ENCODE measurements at places on chromosomes 3 and 15. TPM values are rescaled to one million over a fixed set of nuclear protein-coding genes. Genes with fewer than 3 reads are reported as not detected.

Gene CD200R1
- total RNA-seq, result not detected

Gene CHRNB4
- total RNA-seq, result not detected

Gene TARS3
- total RNA-seq, result 5.1 TPM

Gene SAMMSON
- total RNA-seq, result not detected

Gene KLHL40
- total RNA-seq, result 0.17 TPM

Gene SH2D7
- total RNA-seq, result not detected
